CD8-positive, alpha-beta memory T cell (primary cell): ENCODE measurements at places on chromosomes 4 and X.
A peak's percentile ranks its signal among the peaks of the same experiment; 100 is the strongest.

- no peak for DNase-seq
Observed at GRCh38 chr4:158513256-158513655, 8.4 kb upstream of the RXFP1 start.

DNA sequence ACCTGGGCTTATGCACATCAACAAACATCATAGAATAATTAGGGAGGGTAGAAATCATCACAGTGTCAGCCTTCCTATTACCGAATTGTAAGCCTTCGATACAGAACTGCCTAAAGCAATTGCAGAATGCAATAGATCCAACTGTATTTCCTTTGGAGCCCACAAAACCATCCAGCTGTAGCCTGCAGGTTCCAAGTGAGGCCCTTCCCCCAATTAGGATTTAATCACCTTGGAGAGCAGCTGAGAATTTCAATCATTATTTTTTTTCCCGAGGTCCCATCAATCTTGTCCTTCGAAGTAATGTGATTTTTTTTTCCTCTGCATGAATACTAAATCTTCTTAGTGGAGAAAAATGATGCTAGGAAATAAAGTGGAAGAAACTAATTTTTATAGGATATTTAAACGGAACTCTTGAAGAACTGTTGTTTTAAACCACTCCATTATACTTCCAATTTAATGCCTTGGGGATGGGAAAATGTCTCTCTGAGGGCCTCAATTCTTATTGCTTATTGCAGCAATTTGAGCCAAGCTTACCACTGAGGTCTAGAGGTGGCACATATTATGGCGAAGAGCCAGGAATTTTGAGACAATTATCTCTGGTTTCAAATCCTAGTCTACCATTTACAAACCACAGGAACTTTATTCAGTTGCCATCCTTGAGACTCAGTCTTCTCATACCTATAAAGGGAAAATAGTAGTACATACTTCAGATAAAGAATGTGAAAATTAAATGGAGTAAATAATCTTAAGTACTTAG is 953.4 kb upstream of the IGFBP7 start:
- no peak for DNase-seq

DNA sequence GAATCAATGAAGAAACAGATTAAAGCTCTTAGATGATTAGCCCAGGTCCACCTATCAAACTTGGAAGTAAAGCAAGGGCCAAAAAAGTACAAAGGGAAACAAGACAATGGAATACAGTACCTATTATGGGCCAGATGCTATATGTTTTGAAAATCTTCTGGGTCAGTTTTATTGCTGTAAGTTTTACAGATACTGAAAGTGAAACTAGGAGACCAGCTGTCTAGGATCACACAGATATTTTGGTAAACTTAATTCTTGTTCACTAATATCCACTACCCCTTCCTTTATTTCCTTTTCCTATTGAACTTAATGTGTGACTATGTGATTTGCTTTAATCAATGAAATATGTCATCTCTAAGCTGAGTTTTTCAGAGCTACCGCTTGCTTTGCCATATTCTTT is 505.4 kb upstream of the PITX2 start:
- no peak for DNase-seq

GRCh38 chrX:23403849-23404248 is 69.2 kb downstream of the PTCHD1 start:
- no peak for DNase-seq

DNA sequence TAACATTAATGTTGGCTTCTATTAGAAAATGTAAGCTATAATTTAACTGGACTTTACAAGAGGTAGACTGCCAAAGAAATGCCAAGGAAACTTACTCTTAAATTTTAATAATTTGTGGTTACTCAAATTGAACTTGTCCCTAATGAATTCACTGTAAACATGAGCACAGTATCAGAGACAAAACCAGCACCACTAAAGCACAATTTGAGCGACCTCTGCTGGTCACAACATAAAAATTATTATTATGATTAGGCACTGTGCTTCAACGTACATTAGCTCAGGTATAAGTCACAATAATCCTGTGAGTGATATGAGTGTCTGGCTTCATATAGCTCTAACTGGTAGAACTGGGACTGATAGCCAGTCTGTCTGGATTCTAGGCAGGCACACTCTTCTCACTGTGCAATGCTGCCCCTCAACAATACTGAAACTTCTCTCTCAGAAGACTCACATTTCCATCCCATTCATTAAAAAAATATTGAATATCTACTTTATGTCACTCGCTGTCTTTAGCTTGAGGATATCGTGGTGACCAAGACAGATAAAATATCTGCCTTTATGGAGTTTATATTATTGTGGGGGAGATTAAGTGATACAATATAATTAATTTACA is 8.0 kb downstream of the NUDT6 start:
- no peak for DNase-seq

- no peak for DNase-seq
Observed at GRCh38 chr4:56981795-56982201, 3.1 kb downstream of the POLR2B start.

DNA sequence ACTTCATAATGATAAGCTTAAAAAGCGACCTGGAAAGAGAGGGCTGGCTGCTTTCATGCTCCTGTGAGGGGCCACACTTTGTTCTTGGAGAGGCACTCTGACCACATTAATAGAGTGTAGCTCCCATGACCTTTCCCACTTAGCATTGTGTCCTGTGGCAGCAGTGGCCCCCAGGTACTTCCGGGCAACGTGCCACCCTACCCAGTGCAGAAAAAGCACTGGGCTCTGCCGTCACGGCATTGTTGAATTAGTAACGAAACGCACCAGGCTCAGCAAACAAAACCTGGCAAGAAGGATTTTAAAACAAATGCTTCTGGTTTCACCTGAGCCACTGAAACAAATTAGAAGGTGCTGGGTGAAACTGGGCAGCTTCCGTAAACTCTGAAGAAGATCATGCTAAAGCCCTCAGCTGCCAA is 5.4 kb upstream of the SORBS2 start:
- DNase-seq: no peak

GRCh38 chrX:1215123-1215823 is 2.8 kb upstream of the CRLF2 start:
- no peak for DNase-seq

GRCh38 chr4:168516841-168517240 is 20.0 kb downstream of the PALLD start:
- DNase-seq: no peak

DNA sequence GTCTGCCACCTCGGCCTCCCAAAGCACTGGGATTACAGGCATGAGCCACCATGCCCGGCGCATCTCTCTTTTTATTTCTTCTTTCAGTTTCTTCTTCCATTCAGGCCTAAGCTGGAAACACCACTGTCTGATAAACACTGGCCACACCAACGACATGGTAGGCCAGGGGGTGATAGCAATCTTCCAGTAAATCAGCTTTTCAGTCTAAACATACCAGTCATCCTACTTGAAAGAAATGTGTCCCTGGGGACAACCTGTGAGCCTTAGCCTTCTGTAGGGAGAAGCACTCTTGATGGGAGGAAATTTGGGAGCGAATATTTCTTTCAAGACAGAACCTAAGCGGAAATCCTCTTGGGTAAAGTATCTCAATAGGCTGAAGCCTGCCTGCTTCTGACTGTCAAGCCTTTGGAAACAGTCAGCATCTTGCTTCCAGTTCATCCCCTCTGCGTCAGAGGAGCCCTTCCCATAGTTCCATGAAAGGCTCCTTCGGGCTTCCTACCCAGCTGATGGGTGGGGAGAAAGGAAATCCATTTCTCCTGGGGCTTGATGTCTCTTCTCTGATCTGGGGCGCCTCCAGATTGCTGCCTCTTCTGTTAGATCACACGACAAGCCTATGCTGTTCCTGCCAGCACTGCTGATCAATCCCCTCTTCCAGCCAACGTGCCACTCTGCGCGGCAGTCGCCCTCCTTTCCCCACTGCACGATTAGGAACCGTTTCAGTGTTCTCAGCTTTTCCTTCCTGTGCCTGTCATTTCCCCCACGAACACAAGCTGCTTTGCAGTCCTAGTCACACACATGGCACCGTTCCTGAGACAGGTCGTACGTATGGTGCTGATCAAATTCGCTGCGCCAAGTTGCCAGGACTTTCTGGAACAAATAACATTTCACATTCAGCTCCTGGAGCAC is 49.5 kb upstream of the CBR4 start:
- no peak for DNase-seq

DNA sequence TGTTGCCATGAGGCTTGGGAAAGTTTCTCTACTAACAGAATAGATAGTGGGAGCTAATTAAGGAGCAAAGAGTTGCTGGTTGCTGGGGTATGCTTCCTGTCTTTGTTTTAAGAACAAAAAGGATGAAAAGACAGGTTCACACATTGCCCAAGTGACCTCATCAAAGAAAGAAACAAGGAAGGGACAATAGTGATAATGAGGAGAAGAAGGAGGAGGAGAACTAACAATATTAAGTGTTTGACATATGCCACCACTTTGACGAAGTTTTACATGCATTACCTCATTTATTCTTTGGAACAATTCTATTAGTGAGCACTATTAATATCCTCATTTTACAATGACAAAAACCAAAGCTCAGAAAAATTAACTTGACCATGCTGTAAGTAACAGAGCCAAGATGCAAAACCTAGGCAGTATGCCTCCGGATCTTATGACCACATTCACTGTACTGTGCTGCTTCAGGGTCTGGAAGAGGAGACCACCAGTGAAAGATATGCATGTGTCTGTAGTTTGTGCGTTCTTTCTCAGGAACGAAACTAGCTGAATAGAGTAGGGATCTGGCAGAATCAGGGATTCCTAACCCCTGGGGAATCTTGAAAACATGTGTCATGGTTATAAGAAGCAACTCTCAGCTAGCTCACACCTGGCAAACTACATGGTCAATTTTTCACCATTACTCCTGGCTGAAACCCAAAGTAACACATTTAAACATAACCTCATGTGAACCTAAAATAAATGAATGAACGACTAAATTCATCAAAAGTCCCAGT is 83.8 kb downstream of the MOSPD2 start:
- DNase-seq: no peak

DNA sequence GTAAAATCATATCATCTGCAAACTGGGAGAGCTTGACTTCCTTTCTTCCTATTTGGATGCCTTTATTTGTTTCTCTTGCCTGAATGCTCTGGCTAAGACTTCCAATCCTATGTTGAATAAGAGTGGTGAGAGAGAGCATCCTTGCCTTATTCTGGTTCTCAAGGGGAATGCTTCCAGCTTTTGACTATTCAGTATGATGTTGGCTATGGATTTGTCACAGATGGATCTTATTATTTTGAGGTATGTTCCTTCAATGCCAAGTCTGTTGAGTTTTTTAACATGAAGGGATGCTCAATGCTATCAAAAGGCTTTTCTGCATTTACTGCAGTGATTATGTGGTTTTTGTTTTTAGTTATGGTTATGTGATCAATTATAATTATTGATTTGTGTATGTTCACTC is 2144.6 kb upstream of the TENM3 start:
- no peak for DNase-seq

GRCh38 chrX:132409780-132410556 is 78.9 kb downstream of the MBNL3 start:
- no peak for DNase-seq

DNA sequence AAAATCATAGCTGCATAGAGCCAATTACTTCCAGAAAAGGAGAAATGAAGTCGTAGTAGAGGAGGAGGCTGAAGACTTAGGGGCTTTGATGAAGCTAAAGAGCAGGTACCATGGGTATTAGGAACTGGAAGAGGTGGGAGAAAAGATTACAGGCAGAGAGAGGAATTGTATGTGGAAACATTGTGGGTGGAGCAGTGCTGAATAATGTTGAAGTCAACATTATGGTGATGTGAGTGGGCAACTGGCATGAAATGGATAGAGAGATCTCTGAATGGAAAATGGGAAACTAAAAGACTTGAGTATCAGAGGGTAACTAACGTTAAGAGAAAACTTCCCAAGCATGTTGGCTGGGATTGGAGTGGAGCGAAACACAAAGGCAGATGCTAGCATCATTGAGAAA is 92.5 kb downstream of the AREG start:
- DNase-seq: no peak

- peak; percentile 56 for DNase-seq
Observed at GRCh38 chrX:71103110-71103983, 3.2 kb downstream of the CXorf65 start.

GRCh38 chr4:108030332-108030731 is 40.6 kb downstream of the HADH start:
- DNase-seq: peak; percentile 72

DNA sequence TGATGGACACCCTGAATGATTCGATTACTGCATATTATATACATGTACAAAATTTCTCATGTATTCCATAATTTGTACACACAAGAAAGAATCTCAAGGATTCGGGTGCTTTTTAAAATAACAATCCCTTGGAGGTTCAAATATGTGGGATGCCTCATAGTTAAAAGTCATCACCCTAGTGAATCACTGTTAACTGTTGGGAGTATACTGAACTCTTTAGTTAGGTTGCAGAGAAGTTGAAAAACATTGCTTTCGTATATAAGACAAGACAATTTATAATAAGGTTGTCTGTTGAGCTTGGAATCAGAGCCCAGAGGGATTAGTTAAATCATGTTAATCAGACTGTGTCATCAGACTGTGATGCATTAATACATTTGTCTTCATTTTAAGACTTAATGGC is 15.6 kb downstream of the DCK start:
- DNase-seq: no peak

- no peak for DNase-seq
Observed at GRCh38 chr4:112284662-112285411, 867 bp downstream of the TIFA start.

DNA sequence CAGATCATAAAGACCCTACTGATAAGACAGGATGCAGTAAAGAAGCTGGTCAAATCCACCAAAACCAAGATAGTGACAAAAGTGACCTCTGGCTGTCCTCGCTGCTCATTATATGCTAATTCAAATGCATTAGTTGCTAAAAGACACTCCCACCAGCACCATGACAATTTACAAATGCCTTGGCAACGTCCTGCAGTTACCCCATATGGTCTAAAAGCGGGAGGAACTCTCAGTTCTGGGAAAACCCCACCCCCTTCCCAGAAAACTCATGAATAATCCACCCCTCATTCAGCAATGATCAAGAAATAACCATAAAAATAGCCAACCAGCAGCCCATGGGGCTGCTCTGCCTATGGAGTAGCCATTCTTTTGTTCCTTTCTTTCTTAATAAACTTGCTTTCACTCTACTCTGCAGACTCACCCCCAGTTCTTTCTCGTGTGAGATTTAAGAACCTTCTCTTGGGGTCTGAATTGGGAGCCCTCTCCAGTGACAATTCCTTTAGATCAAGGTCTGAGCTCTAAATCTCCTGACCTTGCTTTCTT is 217.1 kb upstream of the STS start:
- DNase-seq: no peak

GRCh38 chr4:40737879-40738278 is 11.9 kb upstream of the NSUN7 start:
- DNase-seq: no peak

DNA sequence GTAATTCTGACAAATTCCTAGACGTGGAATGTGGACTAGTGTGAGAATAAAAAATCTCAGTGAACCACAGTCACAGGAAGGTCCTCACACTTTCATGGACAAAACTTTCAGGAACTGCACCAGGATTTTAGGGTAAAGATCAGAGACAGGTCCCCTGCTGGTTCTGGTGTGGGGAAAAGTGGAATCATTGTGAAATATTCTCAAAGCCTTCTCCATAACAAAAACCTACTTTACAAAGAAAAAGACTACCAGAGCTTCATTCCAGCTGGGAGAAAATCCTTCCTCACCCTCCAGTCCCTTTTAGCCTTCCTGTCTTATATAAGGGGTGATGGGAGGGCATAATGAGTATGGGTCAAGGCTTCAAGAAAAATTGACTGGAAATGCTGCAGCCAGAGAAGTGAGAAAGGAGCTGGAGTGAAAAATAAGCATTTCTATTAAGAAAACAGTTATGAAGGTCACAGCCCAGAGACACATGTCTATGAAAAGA is 325.8 kb downstream of the ARAP2 start:
- no peak for DNase-seq

GRCh38 chr4:138897811-138898226 is 117.8 kb upstream of the NOCT start:
- DNase-seq: no peak

GRCh38 chrX:3820167-3820566 is 106.7 kb upstream of the PRKX start:
- no peak for DNase-seq
